ENCODE measurements at places on chromosomes 2 and 18.

DNA sequence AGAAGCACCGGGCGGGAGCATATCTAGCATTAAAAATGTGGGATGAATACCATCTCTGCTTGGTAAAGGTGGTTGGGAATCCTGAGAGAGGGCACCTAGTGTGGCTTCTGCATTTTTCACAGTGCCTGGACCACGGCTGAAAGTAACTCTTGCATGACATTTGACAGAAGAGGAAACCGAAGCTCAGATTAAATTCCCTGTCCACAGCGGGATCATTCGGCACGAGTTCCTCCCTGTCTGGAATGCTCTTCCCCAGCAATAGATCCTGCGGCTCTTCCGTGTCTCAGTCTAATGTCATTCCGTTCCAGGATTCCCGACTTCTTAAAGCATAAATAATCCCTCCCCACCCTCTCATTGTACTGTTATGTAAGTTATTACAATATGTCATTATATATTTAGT, 905 bp upstream of the RPS7 start:
- no peak for DNase-seq

- peak; percentile 32 for DNase-seq
Measured at GRCh38 chr2:183010112-183010511, 28.1 kb downstream of the NCKAP1 start.

GRCh38 chr2:1591978-1592907, 152.1 kb downstream of the PXDN start:
- peak; percentile 56 for DNase-seq

GRCh38 chr2:231373184-231373583, 22.3 kb upstream of the B3GNT7 start:
- DNase-seq, result no peak
